ENCODE measurements at places on chromosomes 12 and 14.

- no peak for ATAC-seq
Measured at GRCh38 chr14:68882235-68882634, 89.4 kb upstream of the ZFP36L1 start.

DNA sequence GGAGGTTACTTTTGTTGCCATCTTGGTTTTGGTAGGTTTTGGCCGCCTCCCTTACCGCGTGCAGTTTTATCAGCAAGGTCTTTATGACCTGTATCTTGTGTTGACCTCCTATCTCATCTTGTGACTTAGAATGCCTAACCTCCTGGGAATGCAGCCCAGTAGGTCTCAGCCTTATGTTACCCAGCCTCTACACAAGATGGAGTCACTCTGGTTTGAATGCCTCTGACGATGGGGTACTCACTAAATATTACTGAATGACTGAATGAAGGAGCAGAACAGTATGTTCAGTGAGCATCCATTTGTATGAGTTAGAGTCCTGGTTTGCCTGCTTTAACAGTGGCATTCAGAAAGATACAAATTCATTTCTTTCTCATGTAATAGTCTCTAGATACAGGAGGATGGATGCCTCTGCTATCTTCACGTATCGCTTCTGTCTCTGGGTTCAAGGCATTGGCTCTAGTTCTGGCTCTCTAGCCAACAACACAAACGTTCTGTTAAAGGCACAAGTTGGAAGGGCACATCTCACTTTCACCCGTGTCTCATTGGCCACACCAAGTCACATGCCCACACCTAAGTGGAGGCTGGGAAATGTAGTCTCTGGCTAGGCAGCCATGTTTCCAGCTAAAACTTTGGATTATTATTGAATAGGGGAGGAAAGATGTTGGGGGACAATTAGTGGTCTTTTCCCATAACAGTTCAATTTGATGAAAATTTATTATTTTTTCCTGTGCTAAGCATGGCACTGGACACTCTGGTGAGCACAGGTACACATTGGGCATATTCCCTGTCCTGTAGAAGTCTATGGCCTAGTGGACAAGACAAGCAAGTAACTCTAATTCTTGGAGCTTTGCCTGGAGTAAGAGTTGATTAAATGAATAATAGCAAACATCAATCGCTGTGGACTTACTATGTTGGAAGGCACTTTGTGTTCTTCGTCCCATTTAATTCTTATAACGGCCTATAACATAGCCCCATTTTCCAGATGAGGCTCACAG, 75.2 kb upstream of the RPH3A start:
- peak; percentile 52 for ATAC-seq

GRCh38 chr14:54918427-54918826, 15.8 kb upstream of the GCH1 start:
- ATAC-seq = no peak

DNA sequence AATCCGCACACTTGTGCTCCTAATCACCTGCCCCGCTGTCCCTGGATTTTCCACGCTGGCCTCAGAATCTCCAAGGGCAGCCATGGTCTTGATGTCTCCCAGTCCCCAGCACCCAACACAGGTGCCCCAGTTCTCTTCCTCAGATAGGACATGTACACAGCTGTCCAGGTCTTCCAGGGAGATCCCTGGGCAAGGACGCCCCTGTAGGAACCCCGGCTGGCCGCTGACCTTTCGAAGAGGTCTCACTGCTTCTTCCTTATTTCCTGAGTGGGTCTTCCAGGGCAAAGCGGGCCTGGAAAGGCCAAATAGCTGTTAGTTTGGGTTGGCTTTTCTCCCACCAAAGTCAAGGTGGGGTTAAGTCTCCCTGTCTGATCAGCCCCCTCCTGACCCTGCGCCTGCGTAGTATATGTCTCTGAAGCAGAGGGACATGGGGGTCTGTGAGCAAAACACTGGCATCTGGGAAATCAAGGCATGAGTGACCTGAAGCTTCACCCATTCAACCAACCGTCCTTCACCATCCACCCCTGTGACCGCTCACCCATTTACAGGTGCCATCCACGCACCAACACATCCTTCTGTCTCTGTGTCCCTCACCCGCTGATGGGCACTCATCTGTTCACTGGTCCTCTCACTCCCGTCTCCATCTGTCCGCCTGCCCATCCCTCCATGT, 4.6 kb downstream of the BEGAIN start:
- ATAC-seq = no peak

GRCh38 chr12:125538401-125539199, 473.4 kb downstream of the AACS start:
- ATAC-seq = no peak

GRCh38 chr12:22858849-22859570, 234.0 kb downstream of the ETNK1 start:
- ATAC-seq = no peak

DNA sequence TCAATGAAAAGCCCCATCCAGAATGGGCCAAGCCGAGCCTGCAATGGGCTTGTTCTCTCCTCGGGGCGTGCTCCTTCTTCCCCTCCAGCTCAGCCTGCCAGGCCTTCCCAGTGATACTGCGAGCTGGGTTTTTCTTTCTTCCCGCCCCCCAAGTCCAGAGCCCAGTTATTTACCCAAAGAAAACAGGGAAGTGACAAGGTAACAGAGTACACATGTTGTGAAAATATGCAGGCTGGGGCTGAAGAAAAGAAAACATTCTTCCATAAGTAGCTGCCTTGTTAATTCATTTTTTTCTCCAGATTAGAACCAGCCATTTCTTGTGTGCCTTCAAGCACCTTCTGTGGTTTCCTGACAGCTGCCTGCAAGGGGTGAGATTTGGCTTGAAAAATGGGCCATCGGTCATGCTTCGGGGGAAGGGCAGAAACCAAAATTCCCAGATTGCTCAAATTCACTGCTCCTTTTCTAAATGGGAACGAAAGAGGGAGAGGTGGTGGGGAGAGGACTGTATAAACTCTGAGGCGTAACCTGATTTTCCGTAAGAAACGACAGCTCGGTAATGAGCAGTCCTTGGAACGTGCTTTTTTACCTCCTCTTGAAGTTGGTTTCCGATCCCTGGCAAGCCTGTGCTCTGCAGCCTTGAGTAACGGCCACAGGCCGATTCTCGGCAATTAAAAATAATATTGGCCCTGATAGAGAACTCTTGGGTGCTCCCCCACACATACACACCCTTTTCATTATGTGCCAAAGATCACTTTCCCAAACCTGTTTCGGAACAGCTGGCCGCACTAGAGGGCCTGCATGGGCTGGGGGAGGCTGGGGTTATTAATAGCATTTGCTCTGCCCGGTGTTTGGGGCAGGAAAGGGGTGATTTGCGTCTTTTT, 229.4 kb downstream of the ZFP36L1 start:
- no peak for ATAC-seq

- no peak for ATAC-seq
Measured at GRCh38 chr14:69855180-69855832, 23.9 kb upstream of the SMOC1 start.

- ATAC-seq = no peak
Measured at GRCh38 chr12:49345825-49346658, 646 bp upstream of the DNAJC22 start.

GRCh38 chr14:101008196-101008595, 104.7 kb upstream of the RTL1 start:
- ATAC-seq = no peak

DNA sequence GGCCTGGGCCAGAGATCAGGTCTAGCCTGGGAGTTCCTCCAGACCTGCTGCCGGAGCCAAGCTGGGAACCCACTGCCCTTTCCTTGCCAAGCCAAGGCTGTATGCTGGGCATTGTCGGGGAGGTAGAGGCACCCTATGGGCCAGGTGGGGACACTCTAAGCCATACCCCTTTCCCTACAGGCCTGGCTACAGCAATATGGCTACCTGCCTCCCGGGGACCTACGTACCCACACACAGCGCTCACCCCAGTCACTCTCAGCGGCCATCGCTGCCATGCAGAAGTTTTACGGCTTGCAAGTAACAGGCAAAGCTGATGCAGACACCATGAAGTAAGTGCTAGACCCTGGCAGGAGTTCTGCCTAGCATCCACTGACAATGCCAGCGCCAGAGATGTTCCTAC, 4.9 kb downstream of the MMP14 start:
- no peak for ATAC-seq

GRCh38 chr14:90649083-90649482, 167.1 kb downstream of the TTC7B start:
- ATAC-seq = no peak

DNA sequence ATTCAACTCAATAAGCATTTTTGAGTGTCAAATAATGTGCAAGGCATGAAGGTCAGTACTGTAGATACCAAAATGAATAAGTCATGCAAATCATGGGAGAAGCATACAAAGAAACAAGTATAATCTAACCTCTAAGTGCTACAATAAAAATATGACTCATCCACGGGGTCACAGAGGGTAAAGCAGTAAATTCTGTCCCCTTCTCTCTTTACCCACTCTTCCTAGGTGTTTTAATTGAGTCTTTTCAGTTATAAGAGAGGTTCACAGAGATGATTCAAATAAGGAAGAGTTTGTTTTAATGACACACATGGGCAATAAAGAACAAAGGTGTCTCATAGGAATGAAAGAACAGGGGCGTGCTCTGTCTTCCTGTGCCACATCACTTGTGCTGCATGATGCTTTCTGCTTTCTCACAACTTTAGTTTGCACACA, 71.5 kb upstream of the DAAM1 start:
- ATAC-seq = peak; percentile 16

DNA sequence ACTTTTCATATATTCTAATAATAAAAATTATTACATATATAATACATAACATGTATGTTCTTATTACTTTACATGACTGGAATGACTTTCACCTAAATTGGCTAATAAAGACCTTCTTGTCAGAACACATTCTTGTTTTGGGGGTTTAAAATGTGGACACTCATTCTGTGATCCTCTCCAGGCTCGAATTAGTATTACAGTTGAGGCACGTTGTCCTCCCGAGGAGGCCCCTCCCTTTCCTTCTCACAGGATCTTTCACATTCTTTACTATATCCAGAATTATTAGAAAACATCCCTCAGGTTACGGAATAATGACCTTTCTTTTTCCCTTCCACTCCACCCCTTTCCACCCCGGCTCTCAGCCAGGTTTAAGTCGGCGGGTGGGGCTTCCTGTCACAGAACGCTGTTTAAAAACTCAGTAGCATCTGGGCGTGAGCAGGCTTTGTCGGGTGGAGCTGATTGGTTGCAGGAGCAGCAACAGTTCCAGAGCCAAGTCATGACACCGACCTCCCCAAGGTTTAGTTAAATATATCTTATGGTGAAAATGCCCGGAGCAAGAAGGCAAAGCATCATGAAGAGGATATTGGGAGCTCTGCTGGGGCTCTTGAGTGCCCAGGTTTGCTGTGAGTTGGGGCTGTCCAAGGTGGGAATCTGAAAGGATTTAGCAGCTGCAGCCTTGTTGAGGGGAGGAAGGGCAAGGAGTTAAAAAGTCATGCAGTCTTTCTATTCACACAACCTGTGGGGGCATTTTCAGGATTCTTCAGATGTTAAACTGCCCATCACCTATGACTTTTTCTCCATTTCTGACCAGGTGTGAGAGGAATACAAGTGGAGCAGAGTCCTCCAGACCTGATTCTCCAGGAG, 396.7 kb upstream of the OR4E1 start:
- peak; percentile 91 for ATAC-seq

- ATAC-seq = peak; percentile 62
Measured at GRCh38 chr14:68292441-68293215, 473.0 kb downstream of the RAD51B start.

DNA sequence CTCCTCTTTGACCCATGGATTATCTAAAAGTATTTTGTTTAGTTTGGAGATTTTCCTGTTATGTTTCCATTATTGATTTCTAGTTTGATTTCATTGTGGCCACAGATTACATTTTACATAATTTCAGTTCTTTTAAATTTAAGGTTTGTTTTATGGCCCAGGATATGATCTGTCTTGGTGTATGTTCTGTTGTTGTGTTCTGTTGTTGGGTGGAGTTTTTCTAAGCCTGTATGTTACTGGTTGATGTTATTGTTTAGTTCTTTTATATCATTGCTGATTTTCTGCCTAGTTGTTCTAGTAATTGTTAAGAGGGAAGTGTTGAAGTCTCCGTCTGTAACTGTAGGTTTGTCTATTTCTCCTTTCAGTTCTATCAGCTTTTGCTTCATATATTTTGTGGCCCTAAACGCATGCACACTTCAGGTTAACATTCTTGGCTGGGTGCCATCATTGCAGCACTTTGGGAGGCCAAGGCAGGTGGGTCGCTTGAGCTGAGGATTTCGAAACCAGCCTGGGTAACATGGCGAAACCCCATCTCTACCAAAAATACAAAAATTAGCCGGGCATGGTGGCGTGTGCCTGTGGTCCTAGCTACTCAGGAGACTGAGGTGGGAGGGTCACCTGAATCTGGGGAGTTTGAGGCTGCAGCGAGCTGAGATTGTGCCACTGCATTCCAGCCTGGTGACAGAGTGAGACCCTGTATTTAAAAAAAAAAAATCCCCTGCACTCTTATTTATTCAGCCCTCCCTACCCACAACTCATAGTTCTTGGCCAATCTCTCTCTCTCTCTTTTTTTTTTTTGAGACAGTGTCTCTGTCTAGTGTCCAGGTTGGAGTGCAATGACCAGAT, 28.1 kb upstream of the CFL2 start:
- no peak for ATAC-seq

DNA sequence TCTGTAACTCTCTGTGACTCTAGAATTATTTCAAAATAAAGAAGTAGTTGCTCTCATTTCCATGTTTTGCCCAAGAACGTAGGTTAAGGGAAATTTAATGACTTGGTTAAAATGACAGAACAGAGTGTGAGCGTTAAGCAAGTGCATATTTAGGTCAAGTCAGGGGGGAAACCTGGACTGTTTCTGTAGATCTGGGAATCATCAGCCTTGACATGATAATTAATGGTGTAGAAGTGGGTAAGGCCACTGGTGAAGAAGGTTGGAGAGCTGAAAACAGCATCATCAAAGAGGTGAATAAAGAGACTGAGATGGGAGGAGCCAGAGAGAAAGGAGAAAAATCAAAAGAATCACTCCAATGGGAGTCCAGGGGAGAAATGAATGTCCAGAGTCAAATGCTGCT, 49.4 kb upstream of the STK38L start:
- no peak for ATAC-seq

GRCh38 chr14:49975276-49975675, 82.4 kb downstream of the ARF6 start:
- no peak for ATAC-seq
